ENCODE measurements at places on chromosomes 6 and 20. TPM values are rescaled to one million over a fixed set of nuclear protein-coding genes. Genes with fewer than 3 reads are reported as not detected.

Gene PRKN
- polyA plus RNA-seq: 1.9 TPM

Gene LINC00237
- not detected for polyA plus RNA-seq

Gene LZTS3
- 12.9 TPM for polyA plus RNA-seq

- no peak overlapping the region for H3K27ac ChIP-seq
- H3K36me3 ChIP-seq: no peaks in the 10 kb centered on the region
- H3K4me1 ChIP-seq: no peaks in the 10 kb centered on the region
- H3K4me3 ChIP-seq: no peak overlapping the region
These were observed 75.7 kb downstream of the ADGRG6 start for GRCh38 chr6:142377497-142377848.

DNA sequence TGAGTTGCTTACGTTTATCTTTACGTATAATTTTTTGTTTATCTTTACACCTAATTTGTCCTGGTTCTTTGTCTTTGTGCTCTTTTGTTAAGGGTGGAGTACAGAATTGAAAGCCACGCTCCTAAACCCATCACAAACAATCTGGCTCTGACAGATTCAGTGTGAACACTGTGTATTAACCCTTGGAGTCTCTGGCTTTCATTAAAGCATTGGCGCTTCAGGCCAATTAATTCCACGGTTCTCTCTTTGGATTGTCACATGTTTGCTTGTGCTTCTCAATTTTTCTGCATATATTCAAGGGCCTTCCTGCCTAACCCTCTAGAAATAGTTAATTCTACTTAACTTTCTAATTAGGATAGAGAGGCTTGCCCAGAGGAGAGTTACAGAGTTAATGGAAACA lies 38.6 kb downstream of the NKX2-4 start:
- H3K36me3 ChIP-seq: peaks cover 54% of the 10 kb centered on the region
- no peaks in the 10 kb centered on the region for H3K4me1 ChIP-seq
- H3K27ac ChIP-seq: no peak overlapping the region
- DNase-seq: no peak
- no peaks in the 10 kb centered on the region for H3K27me3 ChIP-seq

DNA sequence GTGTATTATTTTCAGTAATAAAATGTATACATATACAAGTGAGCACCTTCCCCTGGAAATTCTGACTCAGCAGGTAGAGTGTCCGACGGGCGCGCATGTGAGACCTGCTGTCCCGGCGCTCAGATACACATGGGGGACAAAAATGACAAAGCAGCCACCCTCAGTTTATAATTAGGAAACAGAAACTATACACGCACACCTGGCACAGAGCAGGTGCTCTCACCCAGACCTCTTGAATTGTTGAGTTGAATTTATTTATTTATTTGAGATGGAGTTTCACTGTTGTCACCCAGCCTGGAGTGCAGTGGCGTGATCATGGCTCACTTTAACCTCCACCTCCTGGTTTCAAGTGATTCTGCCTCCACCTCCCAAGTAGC lies 180.4 kb downstream of the ZDHHC14 start:
- no peaks in the 10 kb centered on the region for H3K4me1 ChIP-seq
- no peak overlapping the region for H3K27ac ChIP-seq
- no peaks in the 10 kb centered on the region for H3K27me3 ChIP-seq
- H3K4me3 ChIP-seq: no peak overlapping the region

GRCh38 chr20:1618479-1618878 lies 1.3 kb downstream of the SIRPB1 start:
- H3K4me3 ChIP-seq: no peak overlapping the region
- H3K27me3 ChIP-seq: no peaks in the 10 kb centered on the region
- no peak for DNase-seq
- H3K4me1 ChIP-seq: no peaks in the 10 kb centered on the region

- H3K36me3 ChIP-seq: no peaks in the 10 kb centered on the region
- no peaks in the 10 kb centered on the region for H3K27me3 ChIP-seq
- H3K4me3 ChIP-seq: no peak overlapping the region
These were observed 7.4 kb downstream of the PPP1R16B start for GRCh38 chr20:38812709-38813573.

Data from adrenal gland (tissue), 19 donors.